Pericardium fibroblast (primary cell): ENCODE measurements at places on chromosomes 7 and 10. TPM values are rescaled to one million over a fixed set of nuclear protein-coding genes. Genes with fewer than 3 reads are reported as not detected.

STEAP1B gene
- 2.9 and 3.8 TPM in 2 replicates for total RNA-seq

ANKRD7 gene
- 0.26 TPM in 1 of 2 replicates, not detected in the other for total RNA-seq

TEX36 gene
- not detected in 2 replicates for total RNA-seq

LIPK gene
- total RNA-seq = not detected in 2 replicates

SLC39A12 gene
- total RNA-seq = not detected in 2 replicates

OR2A42 gene
- total RNA-seq = not detected in 2 replicates

PPA1 gene
- 76.9 and 146 TPM in 2 replicates for total RNA-seq

ZNF655 gene
- 37.7 and 75.7 TPM in 2 replicates for total RNA-seq

BLOC1S2 gene
- 31.9 and 38.5 TPM in 2 replicates for total RNA-seq

TMEM236 gene
- total RNA-seq = under 0.01 TPM in 1 of 2 replicates, not detected in the other

ZNF716 gene
- not detected in 2 replicates for total RNA-seq

FAM180A gene
- 9.7 and 14.1 TPM in 2 replicates for total RNA-seq

C10orf67 gene
- total RNA-seq = not detected in 2 replicates

OPN4 gene
- total RNA-seq = not detected in 2 replicates

KCND2 gene
- total RNA-seq = 0.68 and 1.2 TPM in 2 replicates

WNT2 gene
- 0.12 and 5.9 TPM in 2 replicates for total RNA-seq

ITGB8 gene
- 6.0 and 16.3 TPM in 2 replicates for total RNA-seq

VIPR2 gene
- not detected in 2 replicates for total RNA-seq

GAD2 gene
- total RNA-seq = not detected in 2 replicates

RNF148 gene
- 0.23 and 0.43 TPM in 2 replicates for total RNA-seq

ALOX5 gene
- total RNA-seq = not detected in 2 replicates

CNTNAP2 gene
- total RNA-seq = 0.51 and 1.3 TPM in 2 replicates

BRAT1 gene
- 28.7 and 31.0 TPM in 2 replicates for total RNA-seq

PKD2L1 gene
- total RNA-seq = not detected in 2 replicates

RTKN2 gene
- not detected in 2 replicates for total RNA-seq

AGBL3 gene
- 0.58 TPM in 1 of 2 replicates, not detected in the other for total RNA-seq

LGI1 gene
- total RNA-seq = not detected in 2 replicates

ELFN1 gene
- 0.93 and 2.0 TPM in 2 replicates for total RNA-seq

VSIR gene
- 28.3 and 82.9 TPM in 2 replicates for total RNA-seq

LRRTM3 gene
- total RNA-seq = not detected in 2 replicates
